ENCODE measurements at places on chromosomes 7 and 10.

DNA sequence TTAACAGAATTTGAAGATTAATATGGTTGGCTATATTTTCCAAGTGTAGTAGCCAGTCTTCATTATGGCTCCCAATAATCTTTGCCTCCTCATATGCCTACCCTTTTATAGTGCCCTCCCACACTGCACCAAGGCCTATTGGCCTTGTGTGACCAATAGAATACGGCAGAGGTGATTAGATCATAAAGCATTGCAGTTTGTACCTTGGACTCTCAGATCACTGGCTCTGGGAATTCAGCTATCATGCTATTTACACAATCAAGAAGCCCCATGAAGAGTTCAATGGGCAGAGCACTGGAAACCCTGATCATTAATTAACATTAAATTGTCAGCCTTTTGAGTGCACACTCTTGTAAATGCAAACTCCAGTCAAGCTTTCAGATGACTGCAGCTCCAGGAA is 154.5 kb upstream of the MAGI2 start:
- no peak for DNase-seq

GRCh38 chr7:137519181-137519691 is 175.7 kb upstream of the PTN start:
- DNase-seq: no peak

GRCh38 chr10:5297466-5297865 is 67.3 kb upstream of the UCN3 start:
- no peak for DNase-seq

DNA sequence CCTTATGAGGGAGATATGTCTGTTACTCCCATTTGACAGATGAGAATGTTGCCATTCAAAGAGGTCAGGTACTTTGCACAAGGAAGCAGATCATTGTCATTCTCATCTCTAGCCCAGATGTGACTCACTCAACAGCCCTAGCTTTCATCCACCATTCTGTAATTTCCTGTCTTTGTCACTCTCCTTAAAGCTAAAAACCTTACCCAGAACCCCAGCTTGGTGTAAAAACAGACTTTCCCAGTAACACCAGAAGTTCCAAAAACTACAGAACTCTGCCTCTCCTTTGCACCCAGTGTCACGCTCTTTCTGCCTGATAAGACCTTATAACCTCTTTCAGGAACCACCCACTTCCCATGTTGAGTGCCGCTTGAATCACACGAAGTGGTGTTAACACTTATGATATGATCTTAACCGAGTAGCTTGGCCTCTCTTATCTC is 89.1 kb upstream of the SP4 start:
- DNase-seq: no peak
